ENCODE measurements at places on chromosomes 13 and 19. TPM values are rescaled to one million over a fixed set of nuclear protein-coding genes. Genes with fewer than 3 reads are reported as not detected.
A peak's percentile ranks its signal among the peaks of the same experiment; 100 is the strongest.

The SCAF1 gene
- 32.5 TPM for total RNA-seq

The DKKL1 gene
- total RNA-seq: not detected

GRCh38 chr19:10836479-10837330 is 693 bp upstream of the TMED1 start:
- DNase-seq: no peak

GRCh38 chr19:27660428-27660827 is 1552.5 kb downstream of the UQCRFS1 start:
- DNase-seq: no peak

DNA sequence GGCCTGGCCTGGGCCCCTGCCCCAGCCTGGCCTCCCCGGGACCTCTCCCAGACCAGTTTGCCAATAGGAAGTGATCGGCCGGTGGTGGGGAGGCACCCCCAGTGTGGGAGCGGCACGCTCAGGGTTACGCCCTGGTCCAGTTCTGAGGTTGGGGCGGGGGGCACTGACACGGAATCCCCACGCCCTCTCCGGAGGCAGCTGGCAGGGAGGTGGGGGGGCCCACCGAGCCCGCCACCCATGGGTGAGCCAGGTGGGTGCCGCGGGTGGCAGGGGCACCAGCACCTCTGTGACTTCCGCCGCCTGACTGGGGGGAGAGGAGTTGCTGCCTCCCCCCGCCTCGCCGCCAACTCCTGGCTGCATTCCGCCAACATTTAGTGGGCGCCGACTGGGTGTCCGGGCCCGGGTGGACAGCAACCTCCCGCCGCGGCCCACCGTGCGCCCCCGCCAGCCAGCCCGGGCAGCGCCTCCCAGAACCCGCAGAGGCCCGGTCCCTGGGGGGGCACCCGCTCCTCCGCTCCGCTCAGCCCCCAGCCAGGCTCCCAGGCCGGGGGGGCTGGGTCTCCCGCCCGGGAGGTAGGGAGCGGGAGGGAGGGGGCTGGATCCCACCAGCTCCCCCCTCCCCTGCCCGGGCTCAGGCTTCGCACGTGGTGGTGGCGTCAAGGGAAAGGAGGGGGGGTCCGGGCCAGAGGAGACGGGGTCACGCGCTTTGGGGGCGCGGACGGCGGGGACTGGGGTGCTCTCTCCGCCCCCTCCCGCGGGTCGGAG is 2.0 kb downstream of the ZBTB7A start:
- DNase-seq: peak; percentile 55

- peak; percentile 90 for DNase-seq
Observed at GRCh38 chr19:3987619-3988371, 2.5 kb upstream of the EEF2 start.

DNA sequence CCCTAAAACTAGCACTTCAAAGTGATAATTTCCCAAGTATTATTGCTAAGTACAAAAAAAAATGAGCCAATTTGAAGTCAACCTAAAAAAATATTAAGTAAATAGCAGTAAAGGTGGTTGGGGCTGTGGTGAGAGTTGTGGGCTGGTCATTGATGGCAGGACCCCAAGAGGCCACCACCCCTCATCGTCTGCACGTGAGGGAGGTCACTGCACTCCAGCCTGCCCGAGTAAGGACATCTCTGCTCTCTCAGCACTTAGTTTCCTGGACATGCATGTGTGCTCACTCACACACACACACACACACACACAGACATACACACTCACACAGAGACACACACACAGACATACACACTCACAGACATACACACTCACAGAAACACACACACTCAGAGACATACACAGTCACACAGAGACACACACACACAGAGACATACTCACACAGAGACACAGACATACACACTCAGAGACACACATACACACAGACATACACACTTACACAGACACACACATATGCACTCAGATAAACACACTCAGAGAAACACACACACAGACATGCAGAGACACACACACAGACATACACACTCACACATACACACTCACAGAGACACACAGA is 127.2 kb upstream of the SOX1 start:
- DNase-seq: no peak

- DNase-seq: no peak
Observed at GRCh38 chr13:50241479-50241878, 226.2 kb downstream of the KCNRG start.

DNA sequence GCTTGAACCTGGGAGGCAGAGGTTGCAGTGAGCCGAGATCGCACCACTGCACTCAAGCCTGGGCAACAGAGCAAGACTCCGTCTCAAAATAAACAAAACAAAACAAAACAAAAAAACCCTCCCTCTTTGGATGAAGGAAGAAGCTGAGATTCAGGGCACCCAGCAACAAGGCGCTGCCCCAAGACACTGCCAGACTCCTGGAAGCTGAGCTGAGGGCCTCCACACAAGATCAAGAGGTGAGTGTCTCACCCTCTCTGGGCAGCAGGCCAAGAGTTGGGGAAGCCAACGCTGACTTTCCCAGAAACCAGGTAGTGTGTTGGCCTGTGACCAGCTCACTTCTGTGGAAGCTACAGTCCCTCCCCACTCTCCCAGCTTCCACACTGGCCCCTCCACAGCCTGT is 3.7 kb upstream of the TYROBP start:
- DNase-seq: peak; percentile 62

- no peak for DNase-seq
Observed at GRCh38 chr19:5916181-5916708, 2.2 kb downstream of the CAPS start.

DNA sequence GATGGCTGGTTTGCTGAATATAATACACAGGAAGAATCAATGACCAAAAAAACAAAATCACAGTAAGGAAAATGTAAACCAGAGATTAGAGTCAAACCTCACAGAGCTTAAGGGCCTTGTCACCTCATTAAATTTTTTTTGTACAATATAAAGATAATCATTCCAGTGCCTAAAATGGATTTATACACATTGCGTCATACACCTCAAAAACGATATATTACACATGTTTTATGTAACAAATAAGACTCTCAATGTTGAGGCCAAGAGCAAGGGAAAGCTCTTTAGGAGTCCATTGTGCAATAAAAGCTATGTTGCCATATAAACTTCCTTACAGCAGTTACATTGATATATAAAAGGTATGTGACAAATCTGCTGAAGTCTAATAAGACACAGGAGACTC is 856.7 kb upstream of the SLITRK1 start:
- no peak for DNase-seq

- peak; percentile 35 for DNase-seq
Observed at GRCh38 chr13:40230833-40231266, 435.6 kb downstream of the FOXO1 start.

GRCh38 chr13:22270881-22271280 is 600.0 kb downstream of the FGF9 start:
- no peak for DNase-seq

- DNase-seq: no peak
Observed at GRCh38 chr13:106541826-106542225, 6.4 kb upstream of the EFNB2 start.
